KBM-7 (cell line): ENCODE measurements at places on chromosomes 13 and 19.

GRCh38 chr13:73954808-73955207 is 179.4 kb downstream of the KLF12 start:
- no peak for DNase-seq

DNA sequence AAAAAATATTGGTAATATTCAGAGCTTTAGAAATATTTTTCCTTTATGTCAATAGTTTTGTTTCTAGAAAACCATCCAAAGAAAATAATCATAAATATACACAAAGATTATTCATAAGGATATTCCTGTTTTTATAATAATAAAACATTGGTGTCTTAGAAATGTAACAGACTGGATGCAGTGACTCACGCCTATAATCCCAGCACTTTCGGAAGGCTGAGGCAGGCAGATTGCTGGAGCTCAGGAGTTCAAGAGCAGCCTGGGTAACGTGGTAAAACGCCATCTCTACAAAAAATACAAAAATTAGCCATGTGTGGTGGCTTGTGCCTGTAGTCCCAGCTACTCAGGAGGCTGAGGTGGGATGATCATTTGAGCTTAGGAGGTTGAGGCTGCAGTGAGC is 106.8 kb downstream of the DHRS12 start:
- DNase-seq: no peak

DNA sequence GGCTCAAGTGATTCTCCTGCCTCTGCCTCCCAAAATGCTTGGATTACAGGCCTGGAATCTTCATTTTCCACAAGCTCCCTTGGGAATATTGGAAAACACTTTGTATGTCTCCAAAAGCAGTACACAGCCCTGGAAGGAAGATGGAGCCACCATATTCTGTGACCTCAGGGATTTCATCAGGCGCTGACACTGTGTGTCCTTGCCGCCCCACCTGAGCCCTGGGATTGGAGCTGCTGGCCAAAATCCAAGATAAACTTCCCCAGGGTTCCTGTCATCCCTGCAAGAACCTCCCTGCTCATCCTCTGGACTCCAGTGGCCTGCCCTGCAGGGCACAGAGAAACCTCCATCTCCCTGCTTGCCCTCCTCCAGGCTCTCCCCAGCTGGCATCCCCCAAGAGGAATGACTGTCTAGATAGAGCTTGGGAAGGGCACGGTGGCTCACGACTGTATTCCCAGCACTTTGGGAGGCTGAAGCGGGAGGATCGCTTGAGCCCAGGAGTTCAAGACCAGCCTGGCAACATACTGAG is 1.3 kb upstream of the GNG7 start:
- DNase-seq: no peak

DNA sequence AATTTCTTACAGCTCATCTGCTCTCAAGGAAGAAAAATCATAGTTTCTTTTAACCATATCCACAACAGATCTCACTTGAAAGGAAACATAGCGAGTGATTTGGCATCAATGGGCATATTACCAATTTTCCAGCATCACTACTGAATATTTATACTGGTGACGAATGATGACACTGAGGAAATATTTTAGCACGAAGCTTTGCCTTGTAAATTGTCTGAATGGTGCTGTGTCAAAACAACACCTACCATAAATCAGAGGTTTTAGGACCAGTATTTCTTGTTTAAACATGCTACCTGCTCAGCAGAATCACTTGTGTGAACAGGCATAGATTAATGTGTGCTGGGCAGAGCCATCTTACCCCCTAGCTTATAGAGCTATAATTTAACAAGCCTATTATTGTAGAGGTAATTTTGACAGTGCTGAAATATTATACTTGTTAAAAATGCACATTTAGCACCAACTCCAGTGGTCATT is 146.8 kb downstream of the ABCC4 start:
- no peak for DNase-seq

DNA sequence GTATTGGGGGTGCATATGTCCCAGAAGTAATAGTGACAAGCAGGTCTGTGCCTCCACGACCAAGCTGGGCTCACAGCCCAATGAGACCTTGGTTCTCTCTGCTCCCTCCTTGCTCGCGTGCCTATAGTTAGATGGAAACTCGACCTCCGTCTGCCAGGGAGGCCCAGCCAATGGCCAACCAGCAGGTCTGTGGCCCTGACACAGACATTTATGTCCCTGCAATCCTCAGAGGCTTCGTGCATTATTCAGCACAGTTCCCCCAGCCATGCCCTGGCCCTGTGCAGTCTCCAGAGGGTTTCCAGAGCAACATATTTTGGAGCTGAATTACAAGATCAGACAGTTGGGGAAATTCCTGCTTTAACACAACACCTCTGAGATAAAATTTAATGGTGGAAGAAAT is 105.1 kb downstream of the UQCRFS1 start:
- DNase-seq: no peak

- DNase-seq: no peak
Observed at GRCh38 chr19:40642051-40642706, 41.0 kb downstream of the LTBP4 start.

GRCh38 chr19:6891761-6892385 is 4.5 kb downstream of the ADGRE1 start:
- DNase-seq: peak; percentile 94

DNA sequence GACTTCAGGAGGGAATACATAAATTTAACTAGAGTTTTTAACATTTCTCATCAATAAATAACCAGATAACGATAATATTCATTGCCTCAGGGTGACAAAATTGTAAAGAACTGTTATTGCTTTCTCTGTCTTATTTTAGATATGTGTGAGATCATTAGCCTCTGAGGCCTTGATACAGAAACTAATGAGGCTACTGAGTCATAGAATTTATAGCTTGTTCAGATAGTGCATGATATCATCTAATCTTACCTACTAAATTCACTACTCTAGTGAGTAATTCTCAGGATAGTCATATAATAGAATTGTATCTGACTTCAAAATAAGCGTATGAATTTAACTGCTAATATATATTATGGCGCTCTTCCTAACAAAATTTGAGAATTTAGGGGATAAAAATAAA is 360.8 kb upstream of the KLHL1 start:
- DNase-seq: no peak

DNA sequence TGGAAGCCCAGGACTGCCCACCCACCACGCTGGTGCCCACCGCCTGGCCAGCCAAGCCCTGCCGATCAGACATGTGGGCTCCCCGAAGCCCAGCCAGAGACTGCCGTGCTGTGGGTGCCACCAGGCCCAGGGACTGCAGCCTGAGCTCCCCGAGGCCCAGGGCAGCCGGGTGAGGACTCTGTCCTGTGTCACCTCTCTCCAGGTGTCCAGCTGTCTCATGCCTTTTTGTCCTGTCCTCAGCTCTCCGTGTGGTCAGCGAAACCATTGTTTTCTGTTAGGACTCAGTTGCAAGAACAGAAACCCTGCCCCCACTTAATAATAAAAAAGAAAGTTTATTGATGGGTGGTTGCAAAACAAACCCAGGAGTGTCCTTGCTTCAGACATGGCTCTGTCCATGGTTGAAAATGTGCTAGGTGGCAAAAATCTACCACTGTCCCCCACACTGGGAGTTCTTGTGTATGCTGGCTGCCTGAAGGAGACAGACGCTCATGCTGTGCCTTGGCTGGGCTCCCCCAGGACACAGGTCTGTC is 9.9 kb downstream of the PLEKHF1 start:
- DNase-seq: no peak

GRCh38 chr19:58010507-58010906 is 7.9 kb upstream of the ZNF606 start:
- DNase-seq: no peak

DNA sequence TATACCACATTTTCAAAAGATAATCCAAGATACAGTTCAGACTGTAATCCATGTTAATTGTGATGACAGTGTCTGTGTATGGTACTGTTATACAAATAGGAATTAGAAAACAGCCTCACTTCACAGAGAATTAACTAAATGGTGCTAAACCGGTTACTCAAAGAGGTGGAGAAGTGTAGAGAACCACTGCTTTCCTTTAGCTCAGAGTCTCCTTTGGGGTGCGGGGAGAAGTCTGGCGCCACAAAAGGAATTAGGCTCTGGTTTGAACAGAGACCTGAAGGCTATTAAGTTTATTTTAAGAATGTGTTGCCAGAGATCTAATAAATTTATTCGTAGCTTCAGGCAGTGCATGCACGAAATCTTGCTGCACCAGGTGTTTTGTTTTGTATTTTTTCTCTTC is 65.8 kb downstream of the FREM2 start:
- no peak for DNase-seq

- no peak for DNase-seq
Observed at GRCh38 chr13:33862016-33862415, 44.1 kb downstream of the RFC3 start.

DNA sequence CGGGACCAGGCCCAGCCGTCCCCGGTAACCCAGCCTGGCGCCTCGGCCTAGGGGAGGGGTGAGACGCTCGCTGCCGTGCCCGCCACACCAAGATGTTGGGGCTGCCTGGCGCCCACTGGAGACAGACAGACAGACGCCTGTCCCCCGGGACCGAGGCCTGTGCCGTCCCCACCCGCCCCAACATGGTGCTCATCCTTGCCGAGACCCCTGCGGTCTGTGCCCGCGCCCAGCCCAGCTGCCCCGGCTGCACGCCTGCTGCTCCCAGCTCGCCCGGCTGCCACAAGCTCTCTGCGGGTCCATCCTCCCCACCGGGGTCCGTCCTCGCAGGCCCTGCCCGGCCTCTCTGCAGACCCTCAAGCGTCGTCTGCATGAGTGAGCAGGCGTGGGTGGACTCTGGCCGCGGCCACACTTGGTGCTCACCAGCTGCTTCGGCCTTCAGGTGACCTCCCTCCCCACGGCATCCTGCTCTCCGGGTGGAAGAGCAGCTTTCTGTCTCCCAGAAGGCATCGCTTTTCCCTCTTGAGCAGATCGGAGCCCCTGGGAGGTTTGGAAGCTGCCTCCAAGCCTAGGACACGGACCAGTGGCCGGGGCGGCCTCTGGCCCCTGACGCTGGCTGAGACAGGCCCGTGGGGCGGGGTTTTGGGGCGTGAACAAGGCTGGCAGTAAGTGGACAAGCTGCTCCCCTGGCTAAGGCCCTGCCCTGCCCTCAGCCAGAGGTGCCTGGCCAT is 6.7 kb upstream of the TMPRSS9 start:
- no peak for DNase-seq

DNA sequence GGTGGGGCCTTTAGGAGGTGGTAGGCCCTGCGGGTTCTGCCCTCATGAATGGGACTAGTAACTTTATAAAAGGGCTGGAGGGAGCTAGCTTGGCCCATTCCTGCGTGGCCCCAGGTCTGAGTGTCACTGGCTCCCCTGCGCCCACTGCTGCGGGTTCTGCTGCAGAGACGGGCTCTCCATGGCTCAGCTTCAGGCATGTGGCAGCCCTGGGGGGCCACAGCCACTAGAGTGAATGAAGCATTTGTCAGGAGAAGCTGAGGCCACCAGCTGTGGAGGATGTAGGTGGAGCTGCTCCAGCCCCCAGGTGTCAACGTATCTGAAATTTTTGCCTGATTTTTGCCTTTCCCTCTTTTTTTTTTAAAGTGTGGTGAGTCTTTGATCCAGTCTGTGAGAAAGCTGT is 119.1 kb downstream of the SOX1 start:
- DNase-seq: no peak

DNA sequence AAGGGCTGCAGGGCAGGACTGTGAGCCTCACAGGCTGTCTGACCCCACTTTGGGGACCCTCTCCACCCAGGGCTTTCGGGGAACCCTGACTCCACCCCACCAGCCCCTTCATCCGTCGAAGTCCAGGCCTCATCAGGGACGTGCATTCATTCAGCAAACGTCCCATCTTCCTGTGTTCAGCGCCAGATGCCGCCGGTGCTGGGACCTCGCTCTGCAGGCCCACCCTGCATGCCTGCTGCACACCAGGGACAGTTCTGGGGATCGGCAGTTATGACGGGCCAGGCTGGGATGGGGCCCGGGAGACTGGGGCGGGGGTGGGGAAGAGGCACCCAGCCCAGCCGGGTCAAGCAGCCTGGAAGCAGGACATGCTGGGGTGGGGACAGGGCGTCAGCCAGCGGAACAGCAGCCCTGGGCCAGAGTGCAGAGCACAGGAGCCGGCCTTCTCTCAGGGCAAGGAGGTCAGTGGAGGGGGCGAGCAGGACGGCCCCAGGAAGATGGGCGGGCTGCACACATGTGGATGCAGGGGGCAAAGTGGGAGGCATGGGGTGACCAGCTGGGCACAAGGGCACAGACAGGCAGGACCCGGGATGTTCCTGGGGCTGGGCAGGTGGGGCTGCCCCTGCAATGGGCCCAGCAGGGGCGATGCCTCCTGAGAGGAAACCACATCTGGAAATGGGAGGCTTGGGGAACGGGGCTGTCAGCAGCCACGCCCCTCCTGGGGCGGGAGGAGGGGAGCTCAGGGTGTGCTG is 5.1 kb downstream of the GAMT start:
- DNase-seq: peak; percentile 44

- peak; percentile 60 for DNase-seq
Observed at GRCh38 chr19:1513499-1514294, 878 bp upstream of the ADAMTSL5 start.

DNA sequence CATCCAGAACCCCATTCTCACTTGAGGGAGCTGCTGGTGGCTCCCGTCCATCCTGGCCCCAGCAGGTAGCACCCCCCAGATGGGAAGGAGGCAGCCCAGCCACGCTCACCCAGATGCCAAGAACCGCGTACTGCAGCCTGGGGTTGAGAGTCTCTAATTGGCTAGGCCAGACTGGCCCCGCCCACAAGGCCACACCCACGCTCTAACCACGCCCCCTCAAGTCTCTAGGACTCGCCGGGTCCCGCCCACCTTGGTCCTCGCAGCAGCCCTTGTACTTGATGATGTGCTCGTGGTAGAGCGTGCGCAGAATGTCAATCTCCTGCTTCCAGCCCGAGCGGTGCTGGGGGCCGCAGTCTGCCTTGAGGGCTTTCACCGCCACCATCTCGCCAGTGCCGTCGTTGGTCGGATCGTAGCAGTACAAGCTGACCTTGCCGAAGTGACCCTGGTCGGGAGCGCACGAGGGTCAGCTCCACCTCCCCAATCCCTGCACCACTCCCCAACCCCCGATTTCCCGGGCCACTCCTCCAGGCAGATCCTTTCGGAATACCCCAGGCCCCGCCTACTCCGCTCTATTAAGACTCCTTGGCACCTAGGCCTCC is 14.5 kb upstream of the ICAM3 start:
- no peak for DNase-seq

DNA sequence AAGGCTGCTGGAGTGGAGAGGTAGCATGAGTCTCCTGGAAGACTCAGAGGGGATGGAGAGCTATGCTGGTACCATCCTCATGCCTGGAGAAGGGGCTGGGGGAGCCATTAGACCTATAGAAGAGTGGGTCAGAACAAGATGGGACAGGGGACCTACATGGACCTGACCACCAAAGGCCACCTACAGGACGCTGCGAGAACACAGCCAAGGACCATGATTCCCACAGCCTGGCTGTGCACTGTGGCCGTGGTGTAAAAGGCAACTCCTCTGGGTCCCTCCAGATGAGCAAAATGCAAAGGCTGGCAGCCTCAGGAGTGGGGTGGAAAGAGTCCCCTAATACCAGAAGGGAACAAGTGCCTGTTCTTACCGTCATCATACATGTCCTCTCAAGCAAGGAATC is 216.2 kb downstream of the SLC7A1 start:
- DNase-seq: no peak
